ENCODE measurements at places on chromosomes 4 and X.

DNA sequence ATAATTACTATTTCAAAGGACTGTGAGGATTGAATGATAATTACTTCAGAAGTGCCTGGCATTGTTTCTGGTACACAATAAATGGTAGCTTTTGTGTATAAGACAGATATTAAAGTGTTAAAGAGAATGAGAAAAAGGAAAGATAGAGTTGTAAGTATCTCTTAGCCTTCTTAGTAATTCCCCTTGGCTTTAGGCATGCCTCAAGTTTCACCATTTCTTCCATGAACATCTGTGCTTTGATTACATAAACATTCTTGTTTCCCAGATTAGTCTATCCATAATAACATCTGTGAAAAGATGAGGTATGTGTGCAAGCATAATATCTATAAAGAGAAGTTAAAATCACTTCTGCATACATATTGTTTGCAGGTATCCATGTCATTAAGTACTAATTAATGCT lies 230.9 kb upstream of the TEX13A start:
- DNase-seq: no peak

GRCh38 chr4:174559894-174560293 lies 37.6 kb upstream of the HPGD start:
- DNase-seq: peak; percentile 39

DNA sequence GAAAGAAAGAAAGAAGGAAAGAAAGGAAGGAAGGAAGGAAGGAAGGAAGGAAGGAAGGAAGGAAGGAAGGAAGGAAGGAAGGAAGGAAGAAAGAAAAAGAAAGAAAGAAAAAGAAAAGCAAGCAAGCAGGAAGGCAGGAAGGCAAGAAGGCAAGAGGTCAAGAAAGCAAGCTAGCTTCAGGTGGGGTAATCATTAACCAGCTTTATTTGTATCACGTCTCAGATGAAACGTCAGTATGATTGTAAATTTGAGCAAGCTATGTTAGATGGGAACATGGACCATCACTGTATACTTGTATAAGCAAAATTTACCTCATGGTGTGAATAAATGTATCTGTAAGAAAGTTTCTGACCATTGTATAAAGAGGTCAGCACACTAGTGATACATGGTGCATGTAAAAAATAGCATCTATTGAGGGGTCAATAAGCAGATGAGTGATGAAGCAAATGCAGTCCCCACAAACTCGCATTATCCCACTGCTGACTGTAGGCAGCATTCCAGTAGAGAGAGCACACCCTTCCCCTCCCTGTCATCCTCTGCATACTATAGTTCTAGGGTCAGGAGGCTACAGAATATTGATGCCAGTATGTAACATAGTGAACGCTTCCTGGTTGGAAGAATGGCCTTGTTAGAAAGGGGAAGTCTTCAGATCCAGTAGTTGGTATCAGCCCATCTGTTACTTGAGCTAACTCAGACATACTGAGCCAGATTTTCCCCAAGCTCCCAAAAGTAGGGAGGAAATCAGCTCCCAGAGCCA lies 16.5 kb upstream of the KLHL34 start:
- no peak for DNase-seq

DNA sequence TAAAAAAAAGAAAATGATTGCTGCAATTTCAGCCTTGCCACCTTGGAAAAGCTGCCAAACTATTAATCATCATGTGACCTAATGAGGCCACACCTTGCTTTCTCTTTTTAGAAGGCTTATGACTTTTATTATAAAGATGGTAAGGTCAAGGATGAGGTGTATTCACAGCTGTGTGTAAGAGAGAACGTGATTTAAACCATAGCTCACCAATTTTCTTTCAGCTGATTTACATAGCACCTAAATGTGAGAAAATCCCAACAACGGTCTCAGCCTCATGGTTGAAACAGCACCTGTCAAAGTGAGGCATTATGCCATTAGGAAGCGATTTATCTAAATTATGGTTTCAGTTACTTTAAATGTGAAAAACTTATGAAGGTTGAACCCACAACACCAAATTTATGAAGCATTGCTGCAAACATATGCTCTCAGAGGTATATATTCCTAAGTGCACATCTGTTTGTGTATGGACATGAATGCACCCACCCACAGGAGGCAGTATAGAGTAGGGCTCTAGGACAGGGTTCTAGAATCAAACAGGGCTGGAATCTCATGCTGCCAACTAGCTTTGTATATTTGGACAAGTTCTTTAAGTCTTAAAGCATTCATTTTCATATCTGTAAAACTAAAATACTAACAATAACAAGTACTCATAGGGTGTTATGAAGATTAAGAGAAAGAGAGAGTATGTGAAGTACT lies 40.7 kb downstream of the ANXA3 start:
- DNase-seq: peak; percentile 78

DNA sequence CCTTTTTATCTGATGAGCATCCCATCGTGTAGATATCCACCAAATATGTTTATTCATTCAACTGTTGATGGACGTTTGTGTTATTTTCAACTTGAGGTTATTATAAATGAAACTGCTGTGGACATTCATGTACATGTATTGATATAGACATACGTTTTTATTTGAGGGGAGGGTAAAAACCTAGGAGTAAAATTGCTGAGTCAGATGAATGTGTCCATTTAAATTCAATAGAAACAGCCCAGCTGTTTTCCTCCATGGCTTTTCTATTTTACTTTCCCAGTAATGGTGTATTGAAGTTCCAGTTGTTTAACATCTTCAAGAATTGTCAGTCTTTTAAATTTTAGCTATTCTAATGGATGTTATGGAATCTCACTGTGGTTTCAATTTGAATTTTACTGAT lies 348.7 kb upstream of the GALNTL6 start:
- no peak for DNase-seq

- peak; percentile 64 for DNase-seq
Measured at GRCh38 chrX:104136241-104137019, 20.4 kb downstream of the SLC25A53 start.

DNA sequence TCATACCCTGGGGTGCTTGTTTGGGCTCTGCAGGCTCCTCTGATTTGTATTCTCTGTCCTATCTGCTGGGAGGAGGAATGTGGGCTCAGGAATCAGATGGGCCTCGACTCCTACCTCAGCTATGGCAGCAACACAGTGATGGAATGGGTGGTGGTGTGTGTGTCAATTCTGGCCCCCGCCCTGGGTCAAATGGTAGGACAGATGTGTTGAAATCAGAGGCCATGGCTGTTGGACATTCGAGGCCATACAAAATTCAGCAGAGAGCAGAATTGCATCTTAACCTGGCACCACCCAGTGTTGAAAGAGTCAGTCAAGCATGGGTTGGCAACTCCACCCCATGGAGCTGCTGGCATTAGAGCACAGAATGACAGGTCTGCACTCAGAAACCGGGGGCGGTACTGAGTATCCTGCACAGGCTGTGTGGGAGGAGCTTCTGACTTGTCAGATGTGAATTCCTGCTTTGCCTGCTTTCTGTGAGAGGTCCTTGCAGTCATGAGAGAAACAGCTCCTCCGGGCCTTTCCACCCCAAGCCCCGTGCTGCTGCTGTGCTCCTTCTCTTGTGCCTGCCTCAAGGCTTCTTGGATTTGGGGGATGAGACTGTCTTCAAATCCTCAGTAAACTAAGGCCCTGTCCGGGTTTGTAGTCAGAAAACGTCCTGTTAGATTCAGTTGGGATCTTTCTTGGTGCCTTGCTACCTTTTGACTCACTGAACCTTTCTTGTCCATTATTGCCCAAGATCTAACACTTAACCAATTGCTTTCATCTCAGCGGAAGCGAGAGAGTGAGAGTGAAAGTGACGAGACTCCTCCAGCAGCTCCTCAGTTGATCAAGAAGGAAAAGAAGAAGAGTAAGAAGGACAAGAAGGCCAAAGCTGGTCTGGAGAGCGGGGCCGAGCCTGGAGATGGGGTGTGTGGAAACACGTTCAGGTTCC lies 13.0 kb downstream of the DKC1 start:
- DNase-seq: peak; percentile 50

- no peak for DNase-seq
Measured at GRCh38 chr4:156790866-156791265, 180.7 kb downstream of the PDGFC start.

DNA sequence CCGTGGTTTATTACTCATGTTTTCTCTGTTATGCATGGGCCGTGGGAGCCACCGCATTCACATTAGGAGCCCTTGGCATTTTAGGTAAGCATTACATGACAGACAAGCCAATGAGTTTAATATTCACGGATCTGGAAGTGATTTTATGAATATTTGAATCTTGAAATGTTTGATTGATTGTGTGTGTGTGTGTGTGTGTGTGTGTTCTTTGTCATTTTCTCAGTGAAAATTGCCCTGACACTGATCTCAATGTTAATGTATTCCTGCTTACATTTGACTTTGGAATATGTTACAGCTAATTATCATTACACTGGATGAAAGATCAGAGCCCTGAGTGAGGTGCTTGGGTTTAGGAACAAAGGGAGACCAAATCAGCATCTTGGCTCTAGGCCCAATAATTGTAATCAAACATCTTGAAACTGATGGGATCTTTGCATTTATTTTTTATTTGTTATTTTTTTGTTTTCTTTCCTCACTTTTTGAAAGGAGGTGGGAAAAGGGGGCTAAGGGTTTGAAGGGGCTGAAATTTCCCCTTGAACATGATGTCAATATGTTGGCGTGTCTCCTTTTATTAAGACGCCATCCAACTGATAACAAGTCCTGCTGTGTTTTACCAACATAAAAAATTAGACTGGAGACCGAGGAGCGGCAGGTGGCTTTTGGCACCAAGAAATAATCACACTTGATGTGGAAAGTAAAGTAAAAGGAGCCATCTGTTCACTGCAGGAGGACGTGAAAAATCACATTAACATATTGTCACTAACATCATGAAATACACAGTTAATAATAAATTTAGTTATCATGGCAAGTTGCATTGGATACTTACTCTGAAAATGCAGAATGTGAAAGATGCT lies 5.2 kb upstream of the GK2 start:
- DNase-seq: no peak

GRCh38 chr4:89064848-89065247 lies 7.9 kb upstream of the FAM13A start:
- DNase-seq: peak; percentile 3

DNA sequence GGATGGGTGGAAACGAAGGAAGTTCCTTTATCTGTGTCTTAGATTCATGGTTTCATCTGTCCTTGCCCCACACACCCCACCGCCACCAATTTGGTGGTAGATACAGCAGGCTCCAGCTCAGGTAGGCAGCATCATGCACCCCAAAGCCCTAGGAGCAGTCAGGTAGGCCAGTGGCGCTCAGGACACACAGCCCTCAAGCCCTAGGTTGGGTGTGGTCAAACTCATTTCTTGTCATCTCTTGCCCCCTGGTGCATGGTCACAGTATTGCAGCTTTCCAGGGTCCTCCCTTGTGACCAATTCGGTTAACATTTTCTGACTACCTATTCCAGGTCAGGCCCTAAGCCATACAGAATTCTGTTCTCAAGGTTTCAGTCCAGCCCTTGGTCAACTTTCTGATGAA lies 14.5 kb upstream of the PRRG3 start:
- DNase-seq: peak; percentile 29

GRCh38 chr4:113837397-113837796 lies 75.9 kb upstream of the CAMK2D start:
- peak; percentile 95 for DNase-seq

GRCh38 chr4:185730387-185730786 lies 81.6 kb downstream of the SORBS2 start:
- peak; percentile 59 for DNase-seq

GRCh38 chrX:7852166-7852565 lies 9.2 kb downstream of the VCX start:
- no peak for DNase-seq

- no peak for DNase-seq
Measured at GRCh38 chrX:65697211-65697641, 29.8 kb downstream of the MSN start.

DNA sequence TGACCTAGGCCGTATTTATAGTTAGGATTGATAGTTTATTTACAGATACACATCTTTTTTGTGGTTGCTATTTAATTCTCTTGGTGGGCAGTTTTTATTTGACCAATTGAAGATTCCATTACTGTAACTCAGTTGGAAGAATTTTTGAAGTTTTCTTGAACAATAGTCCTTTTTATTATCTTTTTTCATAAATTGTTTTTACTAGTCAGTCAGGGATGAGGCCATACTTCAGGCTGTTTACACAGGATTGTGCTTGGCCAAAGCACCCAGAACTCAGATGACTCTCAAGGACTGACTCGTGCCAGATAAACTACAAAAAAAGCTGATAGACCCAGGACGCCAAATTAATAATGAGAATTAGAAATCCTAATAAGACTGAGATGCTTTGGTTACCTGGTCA lies 7.0 kb downstream of the HERC3 start:
- no peak for DNase-seq
